Germinal center (tissue), 1 donor: ENCODE measurements at places on chromosomes 4 and X.

DNA sequence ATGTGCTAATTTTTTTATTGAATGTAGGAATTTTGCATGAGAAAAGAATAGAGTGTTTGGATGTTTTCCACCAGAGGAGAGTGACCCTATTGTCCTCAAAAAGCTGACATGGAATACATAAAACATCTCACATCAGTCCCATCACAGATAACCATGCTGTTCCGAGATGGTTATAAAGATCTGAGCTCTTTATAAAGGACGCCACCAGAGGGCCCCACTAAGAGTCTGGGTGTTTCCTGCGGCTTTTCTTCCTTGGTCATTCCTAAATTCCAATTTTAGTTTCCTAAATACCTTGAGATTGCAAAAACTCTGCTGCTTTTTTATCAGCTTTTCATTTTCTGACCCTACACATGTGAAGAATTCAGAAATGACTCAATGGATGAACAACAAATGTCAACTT, 504.5 kb upstream of the FRG1 start:
- DNase-seq: no peak

DNA sequence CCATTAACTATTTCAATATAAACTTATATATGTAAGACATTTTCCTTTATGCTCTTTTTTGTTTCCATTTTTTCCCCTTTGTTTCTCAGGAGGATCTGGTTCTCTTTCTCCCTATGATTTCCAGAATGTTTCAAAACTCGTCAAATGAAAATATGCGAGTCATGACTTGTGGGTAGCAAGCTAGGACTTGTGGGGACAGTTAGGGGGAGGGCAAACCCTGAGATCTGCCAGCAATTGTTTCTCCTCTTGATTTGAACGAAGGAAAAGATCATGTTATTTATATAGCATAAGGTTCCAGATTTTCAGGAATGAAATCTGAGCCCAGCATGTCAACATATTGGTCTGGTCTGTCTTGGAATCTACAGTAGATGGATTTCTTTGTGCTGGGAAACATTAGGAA, 28.9 kb upstream of the GPC4 start:
- DNase-seq: no peak

- DNase-seq: no peak
These were observed 8.1 kb downstream of the GAB1 start for GRCh38 chr4:143344774-143345173.

GRCh38 chr4:137610960-137611359, 78.7 kb upstream of the PCDH18 start:
- no peak for DNase-seq

- no peak for DNase-seq
These were observed 13.2 kb downstream of the SNX25 start for GRCh38 chr4:185222598-185222997.

DNA sequence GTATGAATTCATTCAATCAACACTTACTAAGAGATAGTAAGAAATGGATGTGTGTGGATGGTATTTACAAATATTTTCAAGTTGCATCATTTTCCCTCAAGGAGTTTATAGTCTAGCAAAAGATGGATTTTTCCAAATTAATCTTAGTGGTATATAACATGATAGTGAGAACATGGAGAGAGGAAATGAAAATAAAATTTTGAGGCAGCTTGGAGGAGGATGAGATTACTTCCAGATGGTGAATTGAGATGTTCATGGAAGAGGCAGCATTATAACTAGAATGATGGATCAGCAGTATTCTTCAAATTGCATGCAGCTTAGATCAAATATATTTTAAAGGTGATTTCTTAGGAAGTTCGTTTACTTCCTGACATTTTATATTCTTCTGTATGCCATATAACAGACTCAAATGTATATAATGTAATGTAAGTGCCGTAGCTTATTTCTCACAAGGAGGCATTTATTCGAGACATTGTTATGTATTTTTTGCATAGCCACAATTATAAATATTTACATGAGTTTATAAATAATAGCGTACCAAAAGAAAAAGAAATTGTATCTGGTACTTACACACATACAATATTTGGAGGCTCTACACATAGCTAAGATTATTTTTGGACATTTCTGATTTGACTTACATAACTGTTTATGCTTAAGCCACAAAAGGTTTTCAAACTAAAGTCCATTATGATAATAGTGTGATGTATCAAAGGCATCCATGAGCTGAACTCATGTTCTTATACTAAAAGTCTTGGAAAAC, 439.4 kb downstream of the SPRY1 start:
- no peak for DNase-seq

DNA sequence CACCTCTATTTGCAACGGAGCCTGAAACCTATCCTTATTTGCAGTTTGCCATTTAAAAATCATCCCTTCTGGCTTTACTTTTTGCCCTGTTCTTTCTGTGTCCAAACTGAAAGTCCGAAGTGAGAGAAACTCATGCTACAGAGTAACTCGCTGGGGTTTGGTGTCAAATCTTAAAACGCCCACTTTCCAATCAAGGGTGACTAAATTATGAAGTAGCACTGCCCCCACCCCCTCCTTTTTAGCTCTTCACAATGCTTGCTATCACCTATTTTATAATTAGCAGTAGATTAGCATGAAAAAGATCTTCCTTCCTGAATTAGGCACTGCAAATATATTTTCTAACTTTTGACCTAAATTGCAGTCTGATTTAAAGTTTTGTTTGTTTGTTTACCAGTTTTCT, 52.5 kb downstream of the VGLL1 start:
- no peak for DNase-seq
